ENCODE measurements at places on chromosomes 11 and 22.

DNA sequence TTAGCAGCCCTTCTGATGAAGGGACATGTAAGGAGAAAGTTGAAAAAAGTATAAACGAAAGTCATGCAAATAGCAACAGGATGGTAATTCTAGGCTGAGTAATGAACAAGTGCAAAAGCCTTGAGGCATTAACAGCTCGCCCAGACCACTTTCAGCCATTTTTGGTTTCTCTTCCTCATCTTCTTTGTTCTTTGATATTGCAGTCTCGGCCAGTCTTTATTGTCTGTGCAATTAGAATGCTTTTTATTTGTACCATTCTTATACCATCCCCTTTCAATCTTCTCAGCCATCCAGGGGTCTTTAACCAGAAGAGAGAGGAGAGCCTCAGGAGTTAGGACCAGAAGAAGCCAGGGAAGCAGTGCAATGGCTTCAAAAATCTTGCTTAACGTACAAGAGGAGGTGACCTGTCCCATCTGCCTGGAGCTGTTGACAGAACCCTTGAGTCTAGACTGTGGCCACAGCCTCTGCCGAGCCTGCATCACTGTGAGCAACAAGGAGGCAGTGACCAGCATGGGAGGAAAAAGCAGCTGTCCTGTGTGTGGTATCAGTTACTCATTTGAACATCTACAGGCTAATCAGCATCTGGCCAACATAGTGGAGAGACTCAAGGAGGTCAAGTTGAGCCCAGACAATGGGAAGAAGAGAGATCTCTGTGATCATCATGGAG, 7.3 kb downstream of the TRIM34 start:
- DNase-seq = no peak

GRCh38 chr11:93895106-93895862, 44.9 kb upstream of the VSTM5 start:
- DNase-seq = peak; percentile 3

DNA sequence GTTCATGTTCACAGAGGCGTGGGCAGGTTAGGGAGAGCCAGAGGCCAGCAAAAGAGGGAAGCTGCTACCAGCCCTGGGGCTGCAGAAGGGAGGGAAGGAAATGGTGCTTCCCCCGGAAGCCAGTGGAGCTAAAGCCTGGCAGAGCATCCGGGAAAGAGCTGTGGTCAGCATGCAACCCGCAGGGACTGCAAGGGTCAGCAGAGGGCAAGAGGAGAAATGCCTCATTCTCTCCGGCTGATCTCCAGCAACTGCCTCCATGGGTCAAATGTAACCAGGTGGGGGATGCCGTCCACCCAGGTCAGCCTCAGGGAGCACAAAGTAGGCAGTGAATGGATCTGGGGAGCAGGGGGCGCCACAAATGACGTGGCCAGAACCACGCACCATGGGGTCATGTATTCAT, 36.9 kb upstream of the PRR5 start:
- DNase-seq = no peak

GRCh38 chr11:72406540-72407527, 27.5 kb downstream of the CLPB start:
- DNase-seq = no peak

DNA sequence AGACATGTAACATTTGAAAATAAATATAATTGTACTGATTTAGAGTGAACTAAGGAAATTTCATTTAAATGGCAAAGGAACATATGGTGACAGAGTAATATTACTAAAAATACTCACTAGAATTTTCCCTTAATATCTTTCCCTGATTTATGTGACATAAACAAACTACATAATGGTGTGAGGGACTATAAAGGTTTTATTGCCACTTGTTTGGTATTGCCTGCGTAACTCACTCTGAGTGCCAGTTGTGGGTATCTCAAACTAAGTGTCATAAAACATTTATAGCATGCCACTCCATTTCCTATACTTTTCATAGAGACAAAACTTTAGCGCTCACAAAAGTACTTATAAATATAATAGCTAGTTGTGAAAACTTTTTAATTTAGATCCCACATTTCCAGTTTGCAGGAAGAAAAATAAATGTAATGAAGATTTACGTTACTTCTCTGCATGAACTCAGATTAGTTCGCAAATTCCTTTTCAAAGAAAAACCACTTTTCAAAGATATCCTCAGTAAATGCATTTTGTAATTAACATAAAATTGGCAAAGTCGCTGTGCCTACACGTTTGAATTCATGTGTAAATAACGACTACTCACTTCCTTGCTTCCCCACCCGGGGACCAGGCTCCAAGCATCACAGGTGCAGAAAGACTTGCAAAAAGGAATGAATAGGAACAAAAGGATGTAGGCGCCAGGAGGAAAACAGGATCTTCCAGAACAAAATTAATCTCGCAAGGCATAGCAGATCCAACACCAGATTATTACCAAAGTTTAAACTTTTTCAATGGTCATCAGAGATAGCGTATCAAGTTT, 1.6 kb upstream of the QSER1 start:
- no peak for DNase-seq

- peak; percentile 53 for DNase-seq
Measured at GRCh38 chr11:44286268-44286880, 23.6 kb downstream of the ALX4 start.

DNA sequence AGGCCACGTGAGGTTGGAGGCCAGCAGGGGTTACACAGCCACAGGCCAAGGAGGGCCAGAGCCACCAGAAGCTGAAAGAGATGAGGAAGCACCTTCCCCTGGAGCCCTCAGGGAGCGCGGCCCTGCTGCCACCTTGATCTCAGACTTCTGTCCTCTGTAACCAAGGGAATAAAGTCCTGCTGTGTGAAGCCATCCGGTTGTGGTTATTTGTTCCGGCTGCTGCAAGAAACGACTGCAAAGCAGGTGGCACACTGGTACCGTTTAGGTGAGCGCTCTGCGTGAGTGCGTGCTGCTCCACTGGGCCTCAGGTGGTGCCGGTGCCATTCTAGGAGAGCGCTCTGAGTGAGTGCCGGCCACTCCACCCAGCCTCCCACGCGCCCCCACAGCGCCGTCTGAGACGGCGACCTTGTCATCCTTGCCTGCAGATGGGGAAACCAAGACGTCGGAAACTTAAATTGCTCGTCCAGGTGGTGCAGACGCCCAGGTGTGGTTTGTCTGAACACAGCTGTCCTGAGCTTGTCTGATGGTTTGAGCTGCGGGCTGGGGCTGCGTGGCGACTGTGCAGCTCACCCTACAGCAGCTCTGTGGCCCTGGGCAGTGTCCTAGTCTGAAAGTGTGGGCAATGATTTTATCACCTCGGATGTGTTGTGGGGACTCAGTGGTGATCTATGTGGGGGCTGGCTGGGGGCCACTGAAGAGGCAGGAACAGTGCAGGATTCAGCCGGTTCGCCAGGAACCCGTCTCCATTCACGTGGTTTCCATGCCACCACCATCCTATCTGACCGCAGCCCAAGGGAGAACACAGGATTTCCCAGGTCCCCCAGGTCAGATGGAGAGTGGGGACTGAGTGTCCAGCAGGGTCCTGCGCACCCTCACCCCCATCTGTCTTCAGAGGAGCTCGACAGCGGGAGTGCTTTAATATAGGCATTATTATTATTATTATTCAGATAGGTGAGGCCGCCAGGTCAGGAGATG, 4.6 kb upstream of the MRGPRG start:
- DNase-seq = no peak

DNA sequence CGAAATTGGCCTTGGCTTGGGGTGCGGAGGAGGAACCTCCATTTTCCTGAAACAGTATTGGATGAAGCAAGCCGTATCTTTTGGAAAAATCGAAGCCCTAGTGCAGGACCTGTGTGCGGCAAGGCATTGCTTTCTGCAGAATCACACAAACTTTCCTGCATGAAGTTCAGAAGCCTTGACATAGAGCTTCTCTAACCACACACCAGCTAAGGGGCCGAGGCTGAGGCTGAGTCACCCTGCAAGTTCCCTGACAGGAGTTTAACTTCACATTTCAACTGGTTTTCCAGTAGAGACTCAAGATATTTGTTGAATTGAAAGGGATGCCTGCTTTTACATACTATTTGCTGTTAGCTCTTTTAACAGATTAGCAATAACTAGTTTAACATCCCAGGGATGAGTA, 67.8 kb downstream of the TCF20 start:
- DNase-seq = peak; percentile 48

- DNase-seq = no peak
Measured at GRCh38 chr11:12234221-12234620, 123.8 kb downstream of the MICAL2 start.

GRCh38 chr11:61587951-61588727, 7.3 kb upstream of the SYT7 start:
- peak; percentile 45 for DNase-seq

DNA sequence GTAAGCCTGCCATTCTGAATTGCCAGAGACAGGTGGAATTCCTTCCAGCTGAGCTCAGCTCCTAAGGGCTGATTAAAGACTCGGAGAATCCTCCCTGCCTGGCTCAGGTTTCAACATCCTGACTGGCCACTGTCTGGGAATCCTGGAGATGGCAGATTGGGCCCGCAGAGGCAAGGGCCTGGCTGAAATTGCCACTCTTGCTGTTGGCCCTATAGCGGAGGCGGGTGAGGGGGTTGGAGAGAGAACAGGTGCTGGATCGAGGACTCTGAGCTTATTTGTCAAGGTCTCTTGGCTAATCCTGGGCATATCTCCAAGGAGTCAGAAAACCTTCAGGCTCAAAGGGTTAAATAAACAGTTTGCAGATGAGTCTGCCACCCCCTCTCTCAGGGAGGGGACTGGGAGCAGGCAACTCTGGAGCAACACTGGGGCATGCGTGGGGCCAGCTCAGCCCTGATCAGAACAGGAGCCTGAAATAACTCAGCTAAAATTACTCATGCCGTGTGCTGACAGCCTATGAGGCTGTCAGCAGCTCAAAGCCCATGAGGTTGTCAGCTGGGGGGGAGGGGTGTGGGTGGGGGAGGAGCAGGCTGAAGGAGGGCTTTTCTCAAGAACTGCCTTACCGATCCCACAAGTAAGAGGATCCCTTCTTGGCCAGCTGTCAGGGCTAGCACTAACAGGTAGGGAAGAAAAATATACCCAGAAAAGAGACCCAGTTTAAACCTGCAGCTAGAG, 14.7 kb upstream of the MFRP start:
- DNase-seq = no peak

- no peak for DNase-seq
Measured at GRCh38 chr22:36737776-36738175, 34.2 kb upstream of the CACNG2 start.

DNA sequence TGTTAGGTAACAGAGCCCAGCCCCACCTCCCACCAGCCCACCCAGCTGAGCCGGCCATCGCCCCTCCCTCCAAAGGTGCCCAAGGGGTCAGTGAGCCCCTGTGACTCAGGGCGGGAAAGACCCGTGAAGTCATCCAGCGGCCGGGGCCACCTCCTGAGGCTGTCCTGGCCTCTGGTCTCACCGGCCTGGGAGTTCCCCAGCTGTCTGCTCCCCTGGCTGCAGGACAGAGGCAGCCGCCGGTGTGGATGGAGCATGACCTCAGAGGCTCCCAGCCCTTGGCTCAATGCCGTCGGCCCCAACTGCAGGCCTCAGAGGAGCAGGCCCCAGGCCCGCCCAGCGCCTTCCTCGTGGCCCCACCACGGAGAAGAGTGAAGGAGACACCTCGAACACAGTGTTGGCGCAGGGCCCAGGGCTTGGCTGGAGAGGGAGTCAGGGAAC, 28.7 kb downstream of the RPL3 start:
- no peak for DNase-seq

- DNase-seq = no peak
Measured at GRCh38 chr11:134628426-134628825, 216.4 kb upstream of the B3GAT1 start.

DNA sequence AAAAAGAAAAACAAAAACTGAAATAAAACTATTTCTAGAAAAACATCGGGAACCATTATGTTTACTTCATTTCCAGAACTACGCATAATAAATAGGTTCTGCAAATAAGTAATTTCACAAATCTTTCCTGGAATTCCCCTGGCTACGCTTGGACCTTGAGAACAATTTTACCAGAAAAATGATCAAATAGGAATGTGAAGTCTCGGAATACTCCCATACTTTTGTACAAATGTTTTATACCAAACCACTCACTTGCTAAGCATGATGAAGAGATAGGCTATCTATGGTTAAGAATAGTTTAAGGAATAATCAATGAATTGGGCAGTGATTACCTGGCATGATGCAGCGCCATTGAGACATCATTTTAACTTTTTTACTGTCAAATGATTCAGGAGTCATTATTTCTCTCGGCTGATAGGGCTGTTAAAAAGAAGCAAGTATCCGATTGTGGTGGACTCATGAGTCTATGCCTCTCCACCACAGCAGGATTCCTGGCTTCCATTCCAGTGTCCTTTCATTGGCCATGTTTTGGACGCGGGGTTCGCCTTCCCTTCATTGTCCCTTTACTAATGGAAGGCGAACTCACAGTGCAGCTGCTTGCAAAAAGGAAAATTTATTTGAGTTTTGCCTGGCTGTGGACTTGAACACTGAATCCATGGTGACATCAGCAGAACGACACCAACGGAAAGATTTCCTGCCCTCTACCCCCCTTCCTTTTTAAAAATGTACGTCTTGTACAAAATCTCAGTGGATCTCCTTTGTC, 39.9 kb upstream of the BLID start:
- no peak for DNase-seq
